Effector memory CD8-positive, alpha-beta T cell (primary cell): ENCODE measurements at places on chromosomes 3 and 15.

DNA sequence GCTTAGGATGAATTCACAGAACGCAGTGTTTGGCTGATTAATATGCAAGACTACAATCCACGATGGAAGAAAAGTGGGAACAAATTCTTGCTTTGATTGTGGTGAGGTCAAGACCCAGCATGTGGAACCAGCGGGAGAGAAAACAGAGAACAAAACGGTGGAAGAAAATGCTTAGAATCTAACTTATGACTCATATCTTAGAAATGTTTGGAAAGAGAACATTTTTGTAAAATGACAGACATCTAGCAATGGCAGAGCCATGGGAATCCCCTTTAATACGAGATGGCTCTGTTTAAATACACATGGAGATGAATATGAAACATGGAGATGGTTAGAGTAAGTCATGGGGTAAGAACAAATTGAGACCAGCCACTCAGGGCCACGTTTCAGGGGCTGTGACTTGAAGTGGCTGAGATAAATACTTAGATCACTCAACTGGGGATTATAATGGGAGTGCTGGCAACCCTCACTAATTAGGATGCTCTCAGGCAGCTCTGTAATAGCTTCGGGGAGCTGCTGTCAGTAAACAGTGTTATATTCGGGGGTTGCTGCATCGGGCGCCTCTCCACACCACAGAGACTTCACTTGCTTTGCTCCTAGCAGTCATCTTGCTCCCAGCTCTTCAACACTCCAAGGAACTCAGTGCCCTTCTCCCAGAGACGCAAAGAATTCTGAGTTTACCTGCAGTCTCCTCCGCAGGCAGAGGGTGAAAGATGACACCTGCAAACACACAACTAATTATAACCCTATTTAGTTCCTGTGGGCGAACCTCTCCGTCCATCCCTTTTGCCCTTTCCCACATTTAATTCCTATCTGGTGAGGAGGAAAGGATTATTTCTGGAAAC is 68.0 kb upstream of the ONECUT1 start:
- no peak for DNase-seq

GRCh38 chr3:184602372-184603150 is 41.0 kb downstream of the EPHB3 start:
- no peak for DNase-seq

DNA sequence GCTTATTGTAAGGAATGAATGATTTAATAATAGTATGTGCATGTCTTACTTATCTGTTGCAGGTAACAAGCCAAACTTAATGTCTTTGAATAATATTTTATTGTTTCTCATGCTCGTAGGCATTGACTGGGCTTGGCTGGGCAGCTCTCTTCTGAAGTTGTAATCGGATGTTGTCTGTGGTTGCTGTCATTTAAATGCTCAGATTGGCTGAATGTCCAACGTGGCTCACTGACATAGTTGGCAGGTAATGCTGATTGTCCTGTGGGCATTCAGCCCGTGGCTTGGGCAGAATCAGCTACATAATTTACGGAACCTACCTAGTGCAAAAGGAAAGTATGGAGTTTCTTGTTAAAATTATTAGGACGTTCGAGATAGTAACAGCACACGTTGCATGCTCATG is 297.4 kb upstream of the GBE1 start:
- DNase-seq: no peak

GRCh38 chr15:70437089-70437488 is 326.3 kb downstream of the UACA start:
- DNase-seq: no peak

- DNase-seq: no peak
Observed at GRCh38 chr3:157956850-157957249, 149.4 kb downstream of the SHOX2 start.

DNA sequence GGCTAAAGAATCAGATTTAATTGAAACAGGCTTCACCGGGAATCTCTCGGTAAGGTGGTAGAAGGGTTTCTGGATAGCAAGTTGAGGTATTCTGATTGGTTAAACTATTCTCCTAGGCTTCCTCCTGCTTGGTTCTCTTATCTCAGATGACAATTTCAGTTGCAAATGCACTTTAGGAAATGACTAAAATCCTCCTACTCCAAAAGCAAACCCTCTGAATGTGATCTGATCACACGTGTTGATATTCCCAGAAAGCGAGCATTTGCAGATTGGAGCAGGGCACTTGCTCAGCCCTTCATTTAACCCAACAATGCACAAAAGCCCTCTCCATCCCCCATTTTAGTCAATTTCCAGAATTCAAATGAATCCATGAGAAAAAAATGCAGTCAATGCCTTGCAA is 55.6 kb upstream of the ICE2 start:
- no peak for DNase-seq
